ENCODE measurements at places on chromosomes 11 and 22. TPM values are rescaled to one million over a fixed set of nuclear protein-coding genes. Genes with fewer than 3 reads are reported as not detected.

- no peak for DNase-seq
Observed at GRCh38 chr11:17211286-17211685, 3.5 kb upstream of the PIK3C2A start.

DNA sequence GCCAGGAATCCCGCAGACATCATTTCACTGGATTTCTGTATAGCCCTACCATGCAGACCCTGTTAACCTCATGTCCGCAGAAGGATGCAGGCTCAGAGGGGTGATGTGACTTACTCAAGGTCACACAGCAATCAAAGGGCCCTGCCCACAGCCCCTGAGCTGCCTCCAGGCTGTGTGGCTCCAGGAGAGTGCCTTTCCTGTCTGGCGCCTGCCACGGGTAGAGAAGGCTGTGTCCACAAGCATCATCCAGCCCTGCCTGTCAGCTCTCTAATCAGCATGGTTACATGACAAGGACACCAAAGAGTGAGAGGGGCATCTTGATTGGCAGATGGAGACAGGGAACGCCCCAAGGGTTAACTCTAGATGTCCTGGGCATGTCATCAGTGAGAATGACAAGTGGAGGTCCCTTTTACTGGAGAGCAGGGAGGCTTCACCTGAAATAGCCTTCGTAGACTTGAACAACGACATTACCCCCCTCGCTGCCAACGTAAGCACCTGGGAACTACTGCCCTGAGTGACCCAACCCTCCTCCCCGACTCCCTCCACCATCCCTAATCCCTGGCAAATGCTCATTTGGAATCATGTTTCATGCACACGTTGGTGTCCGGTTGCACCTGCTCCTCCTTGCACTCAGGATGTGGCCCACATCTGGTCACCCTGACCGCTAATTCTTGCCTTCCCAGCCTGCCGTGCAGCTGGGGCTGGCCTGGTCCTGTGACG lies 6.9 kb downstream of the FGF19 start:
- DNase-seq, result no peak

GRCh38 chr22:24523873-24524272 lies 28.7 kb downstream of the UPB1 start:
- peak; percentile 64 for DNase-seq

GRCh38 chr11:114784216-114784615 lies 105.9 kb downstream of the NXPE2 start:
- no peak for DNase-seq

- DNase-seq, result no peak
Observed at GRCh38 chr11:2651826-2652271, 47.9 kb downstream of the KCNQ1OT1 start.

Gene SART1
- 48.6 TPM for polyA plus RNA-seq

DNA sequence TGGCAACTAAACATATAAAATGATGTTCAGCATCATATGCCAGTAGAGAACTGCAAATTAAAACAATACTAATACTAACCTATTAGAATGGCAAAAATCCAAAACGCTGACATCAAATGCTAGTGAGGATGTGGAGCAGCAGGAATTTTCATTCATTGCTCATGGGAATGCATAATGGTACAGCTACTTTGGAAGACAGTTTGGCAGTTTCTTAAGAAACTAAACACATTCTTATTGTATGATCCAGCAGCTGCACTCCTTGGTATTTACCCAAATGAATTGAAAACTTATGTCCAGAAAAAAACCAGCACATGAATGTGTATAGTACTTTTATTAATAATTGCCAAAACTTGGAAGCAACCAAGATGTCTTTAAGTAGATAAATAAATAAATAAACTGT lies 258.0 kb downstream of the TENM4 start:
- DNase-seq, result peak; percentile 80

DNA sequence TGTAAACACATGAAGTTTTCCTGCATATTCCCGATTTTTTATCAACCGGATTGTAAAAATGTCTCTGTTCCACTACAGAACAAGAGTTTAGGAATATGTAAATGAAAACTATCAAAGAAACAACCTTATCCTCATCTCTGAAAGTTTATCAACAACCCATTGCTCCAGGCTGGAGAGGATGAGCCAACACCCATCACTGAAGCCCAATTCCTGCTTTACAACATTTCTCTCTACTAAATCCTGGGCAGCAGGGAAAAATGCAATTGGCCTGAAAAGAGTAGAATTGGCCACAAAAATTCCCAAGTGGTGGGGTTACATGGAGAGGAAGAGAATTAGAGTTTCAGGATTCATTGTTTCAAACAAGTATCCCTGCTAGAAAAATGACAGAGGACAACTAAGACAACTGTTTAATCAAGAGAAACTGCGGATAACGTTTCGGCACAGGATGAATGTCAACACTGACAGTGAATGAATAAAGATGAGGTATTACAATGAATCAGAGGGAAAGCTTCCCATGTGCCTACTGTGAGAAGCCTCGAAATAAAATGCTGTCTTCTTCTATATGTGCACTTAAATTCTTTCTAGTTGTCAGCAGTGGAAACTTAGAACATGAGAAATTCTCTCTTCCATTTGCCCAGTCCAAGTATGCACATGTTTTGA lies 317.3 kb upstream of the ANO3 start:
- DNase-seq, result no peak

- DNase-seq, result no peak
Observed at GRCh38 chr11:113389272-113389671, 1.7 kb downstream of the ANKK1 start.

Gene KLHDC7B
- polyA plus RNA-seq, result not detected

- DNase-seq, result no peak
Observed at GRCh38 chr22:49093192-49093880, 734.3 kb downstream of the BRD1 start.

- peak; percentile 2 for DNase-seq
Observed at GRCh38 chr11:100961633-100962032, 168.0 kb downstream of the PGR start.

DNA sequence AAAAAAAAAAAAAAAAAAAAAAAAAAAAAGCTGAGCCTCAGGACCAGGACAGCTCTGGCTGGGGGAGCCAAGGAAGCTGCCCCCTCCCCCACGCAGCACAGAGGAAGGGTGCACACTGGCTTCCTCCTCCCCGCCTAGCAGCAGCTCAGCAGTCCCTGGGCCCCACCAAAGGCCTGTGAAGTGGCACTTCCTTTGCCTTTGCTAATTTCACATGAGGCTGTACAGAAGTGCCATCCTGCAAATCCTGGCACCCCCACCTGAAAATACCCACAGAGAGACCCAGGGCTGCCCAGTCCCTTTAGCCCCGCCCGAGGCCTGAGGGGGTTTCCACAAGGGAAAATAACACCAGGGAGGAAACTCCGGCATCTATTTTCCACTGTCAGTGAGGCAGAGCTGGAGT lies 3.9 kb downstream of the RHOG start:
- DNase-seq, result no peak

- peak; percentile 34 for DNase-seq
Observed at GRCh38 chr11:18367431-18367830, 26.9 kb upstream of the LDHA start.

GRCh38 chr11:32188785-32189184 lies 97.9 kb downstream of the RCN1 start:
- peak; percentile 13 for DNase-seq

DNA sequence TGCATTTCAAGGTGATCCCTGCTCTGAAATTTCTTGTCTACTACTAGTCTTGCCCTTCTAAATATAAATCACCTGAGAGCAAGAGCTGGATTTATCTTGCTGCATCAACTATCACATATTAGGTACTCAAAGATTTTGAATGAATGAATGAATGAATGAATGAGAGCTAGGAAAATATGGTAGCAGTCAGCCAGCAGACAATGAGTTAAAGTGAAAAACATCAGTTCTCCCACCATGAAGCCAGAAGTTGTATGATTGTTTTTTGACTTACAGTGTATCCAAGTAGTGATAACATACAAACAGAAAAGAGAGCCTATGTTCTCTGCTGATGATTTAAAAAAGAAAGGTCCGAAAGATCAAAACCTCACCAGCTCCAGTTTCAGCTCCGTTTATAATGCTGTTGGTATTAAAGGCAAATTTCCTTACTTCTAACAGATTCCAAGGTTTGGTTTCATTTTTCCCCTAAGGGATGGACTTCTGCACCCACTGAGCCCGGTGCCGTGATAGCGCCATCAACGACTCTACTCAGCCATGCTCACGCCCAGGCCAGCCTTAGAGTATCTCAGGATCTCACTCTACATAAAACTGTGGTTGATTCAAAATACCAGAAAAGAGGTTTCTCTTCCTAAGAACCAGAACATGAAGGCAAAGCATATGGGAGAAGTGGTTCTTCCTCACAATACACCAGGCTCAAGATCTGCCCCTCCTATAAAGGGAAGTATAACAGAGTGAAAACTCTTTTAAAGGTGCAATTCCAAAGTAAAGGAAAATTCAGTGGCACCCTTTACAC lies 92.0 kb downstream of the SGSM3 start:
- DNase-seq, result no peak

DNA sequence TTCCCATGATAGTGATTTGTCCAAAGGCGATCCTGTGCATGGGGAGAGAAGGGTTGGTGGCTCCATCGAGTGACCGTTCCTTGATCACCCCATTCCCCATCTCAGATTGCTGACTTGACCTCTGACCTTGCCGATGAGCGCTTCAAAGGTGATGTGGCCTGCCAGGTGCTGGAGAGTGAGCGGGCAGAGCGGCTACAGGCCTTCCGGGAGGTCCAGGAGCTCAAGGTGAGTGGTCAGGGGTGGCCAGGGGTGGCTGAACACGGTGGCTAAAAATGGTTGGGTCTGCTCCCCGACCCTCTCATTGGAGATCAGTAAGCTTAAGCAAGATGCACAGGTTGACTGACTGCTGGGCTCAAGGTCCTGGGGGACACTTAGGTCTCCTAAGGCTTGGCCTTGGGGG lies 148.7 kb downstream of the MYO18B start:
- DNase-seq, result no peak

- DNase-seq, result peak; percentile 45
Observed at GRCh38 chr22:37519268-37520195, at the start of gene CARD10. Gene CARD10, minus strand, starts transcription at chr22:37519415. Its CDS starts 215 bp downstream, at chr22:37519200.

Gene BACE1
- polyA plus RNA-seq, result 15.0 TPM

Gene RHOD
- polyA plus RNA-seq, result 32.3 TPM

DNA sequence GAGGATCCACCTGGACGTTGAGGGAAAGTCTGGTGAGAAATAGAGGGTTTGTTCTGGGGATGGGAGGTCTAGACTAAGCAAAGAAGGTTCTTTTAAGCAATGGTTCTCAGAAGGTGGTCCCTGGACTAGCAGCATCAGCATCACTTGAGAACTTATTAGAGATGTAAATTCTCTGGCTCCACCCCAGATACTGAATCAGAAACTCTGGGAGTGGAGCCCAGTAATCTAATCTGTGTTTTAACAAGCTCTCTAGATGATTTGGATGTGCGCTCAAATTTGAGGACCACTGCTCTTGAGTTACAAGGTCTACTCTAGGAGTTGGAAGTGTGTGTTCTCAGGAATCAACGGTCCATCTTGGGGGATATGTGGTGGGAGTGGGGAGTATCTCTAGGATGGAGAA lies 3.3 kb upstream of the ABCG4 start:
- DNase-seq, result no peak

DNA sequence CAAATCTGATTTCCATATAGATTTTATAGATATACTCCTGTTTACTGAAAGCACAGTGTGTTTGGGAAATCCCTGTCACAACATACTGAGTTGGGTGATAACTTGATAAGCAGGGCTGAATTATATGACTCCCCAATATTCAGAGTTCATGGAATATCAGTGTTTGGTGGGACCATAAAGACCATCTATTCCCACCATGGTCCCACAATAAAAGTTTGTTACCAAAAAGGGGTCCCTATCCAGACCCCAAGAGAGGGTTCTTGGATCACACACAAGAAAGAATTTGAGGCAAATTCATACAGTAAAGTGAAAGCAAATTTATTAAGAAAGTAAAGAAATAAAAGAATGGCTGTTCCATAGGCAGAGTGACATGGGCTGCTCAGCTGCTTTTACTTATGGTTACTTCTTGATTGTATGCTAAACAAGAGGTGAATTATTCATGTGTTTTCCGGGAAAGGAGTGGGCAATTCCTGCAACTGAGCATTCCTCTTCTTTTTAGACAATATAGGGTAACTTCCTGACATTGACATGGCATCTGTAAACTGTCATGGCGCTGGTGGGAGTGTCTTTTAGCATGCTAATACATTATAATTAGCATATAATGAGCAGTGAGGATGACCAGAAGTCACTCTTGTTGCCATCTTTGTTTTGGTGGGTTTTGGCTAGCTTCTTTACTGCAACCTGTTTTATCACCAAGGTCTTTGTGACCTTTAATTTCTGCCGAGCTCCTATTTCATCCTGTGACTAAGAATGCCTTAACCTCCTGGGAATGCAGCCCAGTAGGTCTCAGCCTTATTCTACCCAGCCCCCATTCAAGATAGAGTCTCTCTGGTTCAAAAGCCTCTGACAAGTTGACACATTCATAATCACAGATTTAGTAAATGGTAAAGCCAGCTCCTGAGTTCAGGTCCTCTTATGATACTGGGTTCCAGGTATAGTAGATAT lies 240.6 kb upstream of the PDGFD start:
- no peak for DNase-seq

GRCh38 chr11:44377121-44377520 lies 67.2 kb upstream of the ALX4 start:
- no peak for DNase-seq

DNA sequence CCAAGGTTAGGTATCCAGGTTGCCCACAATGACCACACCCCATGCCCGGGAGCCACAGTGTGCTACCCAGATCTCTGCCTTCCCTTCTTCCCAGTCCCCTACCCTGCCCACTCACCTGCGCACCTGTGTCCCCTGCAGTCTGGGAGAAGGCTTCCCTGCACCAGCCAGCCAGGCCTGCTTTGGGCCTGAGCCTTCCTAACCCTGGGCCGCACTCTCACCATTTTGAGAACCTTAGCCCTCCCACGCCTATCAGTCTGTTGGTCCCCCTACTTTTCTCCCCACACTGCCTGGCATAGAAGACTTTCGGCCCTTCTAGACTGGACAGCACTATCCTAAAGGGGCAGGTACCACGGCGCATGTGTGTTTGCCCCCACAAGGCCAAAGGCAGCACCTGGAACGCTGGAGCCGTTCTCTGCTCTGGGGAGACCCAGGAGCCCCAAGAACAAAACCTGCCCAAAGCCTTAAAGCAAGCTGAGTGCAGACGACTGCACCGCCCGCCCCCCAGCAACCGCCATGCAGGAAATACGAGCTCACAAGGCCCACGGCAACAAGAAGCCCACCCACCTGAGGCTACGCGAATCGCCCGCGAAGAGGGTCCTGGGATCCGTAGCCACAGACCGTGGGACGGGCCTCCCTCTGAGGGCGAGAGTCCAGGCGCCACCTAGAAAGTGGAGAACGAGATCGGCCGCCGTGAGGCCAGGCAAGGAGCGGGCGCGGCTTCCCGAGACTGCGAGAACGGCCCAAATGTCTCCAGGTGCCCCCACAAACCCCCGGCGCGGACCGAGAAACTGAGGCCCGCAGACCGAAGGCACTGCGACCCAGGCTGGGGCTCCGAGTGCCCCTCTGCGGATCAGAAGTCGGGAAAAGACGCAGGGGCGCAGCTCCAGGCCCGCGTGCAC lies 546 bp downstream of the GNB1L start:
- DNase-seq, result peak; percentile 31

Measured in GM23248 (cell line).